ENCODE measurements at places on chromosomes 2 and 18. TPM values are rescaled to one million over a fixed set of nuclear protein-coding genes. Genes with fewer than 3 reads are reported as not detected.

Gene AQP12A
- not detected for total RNA-seq

DNA sequence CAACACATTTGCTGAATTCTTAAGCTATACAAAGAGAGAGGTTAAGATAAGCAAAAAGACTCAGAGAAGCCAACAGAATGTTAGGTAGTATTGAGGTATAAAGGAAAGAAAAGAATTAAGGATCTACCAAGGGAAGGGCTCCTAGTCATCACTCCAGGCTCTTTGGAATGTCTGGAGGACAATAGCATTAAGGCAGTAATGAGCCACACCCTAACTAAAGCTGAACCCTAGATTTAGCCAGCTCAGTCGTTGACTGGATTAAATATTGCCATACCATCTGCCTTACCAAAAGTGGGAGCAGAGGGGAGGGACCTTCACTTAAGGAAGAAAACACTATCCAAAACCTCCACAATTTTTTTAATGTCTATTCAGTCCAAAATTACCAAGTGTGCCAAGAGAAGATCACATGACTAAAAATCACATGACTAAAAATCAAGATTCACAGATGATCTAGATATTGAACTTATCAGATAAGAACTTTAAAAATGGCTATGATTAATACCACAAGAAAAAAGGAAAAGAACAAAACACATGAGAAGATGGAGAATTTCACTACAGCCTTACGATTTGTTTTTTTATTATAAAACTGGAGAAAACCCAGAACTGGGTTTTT is 59.7 kb downstream of the EXOC6B start:
- no peak for DNase-seq

GRCh38 chr2:172673056-172673683 is 62.5 kb upstream of the RAPGEF4 start:
- DNase-seq, result no peak

- no peak for DNase-seq
These were observed 155.8 kb downstream of the PTPRM start for GRCh38 chr18:7722955-7723354.
